ENCODE measurements at places on chromosomes 5 and 9.

DNA sequence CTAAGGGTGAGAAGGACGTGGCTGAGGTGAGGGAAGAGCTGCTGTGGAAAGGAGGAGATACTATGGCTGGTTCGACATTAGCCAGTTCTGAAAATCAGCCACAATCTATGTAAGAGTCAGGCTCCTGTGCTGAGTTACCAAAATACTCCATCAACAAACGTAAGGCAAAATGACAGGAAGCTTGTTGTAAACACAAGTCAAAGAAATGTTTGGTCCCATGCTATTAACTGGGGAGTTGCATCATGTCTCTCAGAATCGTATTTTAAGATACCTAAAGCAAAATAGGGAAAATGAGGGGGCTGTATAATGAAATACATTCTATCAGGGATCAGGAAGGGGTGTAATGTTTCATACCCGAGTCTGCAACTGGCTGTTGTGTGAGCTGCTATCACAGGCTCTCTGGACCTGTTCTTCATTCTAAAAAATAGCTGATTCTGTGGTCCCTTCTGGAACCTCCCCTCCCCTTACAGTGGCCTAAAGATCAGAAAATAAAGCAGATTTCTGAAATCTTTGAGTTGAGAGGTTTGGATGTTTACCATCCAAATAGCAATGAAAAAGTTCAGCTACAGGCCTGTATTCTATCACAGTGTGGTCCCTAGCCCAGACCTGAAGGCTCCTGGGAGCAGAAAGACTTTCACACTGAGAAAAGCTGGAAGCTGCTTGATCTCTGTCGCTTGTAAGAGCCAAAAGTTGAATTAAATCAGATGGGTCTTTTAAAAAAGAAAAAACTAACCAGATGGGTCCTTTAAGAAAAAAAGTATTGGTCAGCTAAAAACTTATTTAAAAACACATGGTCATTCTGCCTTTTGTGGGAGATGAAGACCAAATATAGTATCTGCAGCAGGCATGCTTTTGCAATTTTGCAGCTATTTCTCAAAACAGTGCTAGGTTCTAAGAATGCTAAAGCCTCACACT lies 97.8 kb upstream of the SMC5 start:
- no peak for DNase-seq

GRCh38 chr5:143559586-143560109 lies 156.2 kb upstream of the NR3C1 start:
- no peak for DNase-seq

DNA sequence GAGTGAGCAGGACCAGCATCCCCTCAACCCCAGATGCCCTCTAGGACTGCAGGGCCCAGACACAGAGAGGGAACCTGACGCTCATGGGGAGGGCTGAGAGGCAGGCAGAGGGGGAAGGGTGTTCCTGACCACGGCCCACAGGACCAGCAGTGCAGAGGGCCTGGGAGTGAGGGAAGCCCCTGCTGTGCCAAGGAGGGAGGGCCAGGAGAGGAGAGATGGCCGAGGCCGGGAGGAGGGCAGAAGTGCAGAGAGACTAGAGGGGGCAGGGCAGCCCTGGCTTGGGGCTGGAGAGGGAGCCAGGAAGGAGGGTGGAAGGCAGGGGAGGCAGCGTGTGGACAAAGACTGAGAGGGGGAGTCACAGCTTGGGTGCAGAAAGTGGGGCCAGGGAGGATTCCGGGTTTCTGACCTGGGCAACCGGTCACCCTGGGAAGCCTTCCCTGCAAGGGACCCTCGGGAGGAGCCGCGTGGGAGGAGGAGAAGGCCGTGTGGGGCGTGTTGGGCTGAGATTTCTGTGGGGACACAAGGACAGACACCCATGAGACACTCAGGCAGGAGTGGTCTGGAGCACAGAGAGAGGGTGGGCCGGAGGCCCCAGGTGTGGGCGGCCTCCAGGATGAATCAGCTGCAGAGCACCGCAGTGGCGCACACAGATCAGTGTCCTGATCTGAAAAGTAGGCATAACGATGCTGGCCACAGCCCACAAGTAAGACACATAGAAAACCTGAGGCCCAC lies 117.5 kb downstream of the ADAMTS2 start:
- no peak for DNase-seq

DNA sequence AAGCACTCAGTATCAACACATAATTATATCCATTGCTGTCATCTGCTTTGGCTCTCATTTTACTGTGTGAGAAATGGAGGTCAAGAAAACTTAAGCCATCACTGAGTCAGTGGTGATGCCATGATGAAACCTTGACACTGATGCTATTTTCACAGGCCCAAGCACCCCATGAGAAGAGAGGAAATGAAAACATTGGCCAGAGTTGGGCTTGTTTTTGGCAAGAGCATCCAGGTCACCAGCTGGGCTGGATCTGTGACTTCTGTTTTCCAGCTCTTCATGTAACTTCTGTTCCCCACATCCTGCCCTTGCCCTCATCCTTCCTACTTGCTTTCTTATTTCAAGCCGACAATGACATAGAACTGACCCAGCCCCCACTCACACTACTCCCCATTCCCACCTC lies 10.0 kb downstream of the LCP2 start:
- DNase-seq, result no peak

DNA sequence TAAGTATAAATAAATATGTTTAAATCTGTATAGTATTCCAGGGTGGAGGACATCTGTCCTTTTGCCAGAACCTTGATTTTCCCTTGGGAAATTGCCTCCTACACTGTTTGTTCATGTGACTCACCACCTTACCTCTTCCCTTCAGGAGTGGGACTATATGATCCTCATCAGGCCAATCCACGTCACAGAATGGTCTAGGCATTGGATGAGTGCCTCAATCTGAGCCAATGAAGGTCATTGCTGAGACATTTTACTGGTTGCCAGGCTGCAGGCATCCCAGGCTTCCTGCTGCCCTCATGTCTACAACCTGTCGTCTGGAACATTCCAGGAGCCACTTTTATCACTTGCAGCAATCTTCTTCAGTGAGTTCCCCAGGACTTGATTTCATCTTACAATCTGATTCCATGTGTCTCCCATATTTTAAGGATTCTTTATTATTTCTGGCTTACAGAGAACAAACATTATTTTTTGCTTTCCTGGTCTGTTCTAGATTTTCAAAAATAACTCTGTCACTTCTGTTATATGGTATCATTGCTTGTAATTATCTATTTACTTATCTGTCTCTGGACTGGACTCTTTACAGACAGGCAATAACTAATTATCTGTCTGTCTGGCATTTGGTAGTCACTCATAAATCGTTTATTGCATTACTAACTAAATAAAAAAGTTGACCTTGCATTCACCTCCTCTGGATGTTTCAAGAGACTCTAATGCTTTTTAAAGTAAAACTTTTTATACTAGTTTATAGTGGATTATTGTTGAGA lies 107.3 kb upstream of the APC start:
- no peak for DNase-seq

DNA sequence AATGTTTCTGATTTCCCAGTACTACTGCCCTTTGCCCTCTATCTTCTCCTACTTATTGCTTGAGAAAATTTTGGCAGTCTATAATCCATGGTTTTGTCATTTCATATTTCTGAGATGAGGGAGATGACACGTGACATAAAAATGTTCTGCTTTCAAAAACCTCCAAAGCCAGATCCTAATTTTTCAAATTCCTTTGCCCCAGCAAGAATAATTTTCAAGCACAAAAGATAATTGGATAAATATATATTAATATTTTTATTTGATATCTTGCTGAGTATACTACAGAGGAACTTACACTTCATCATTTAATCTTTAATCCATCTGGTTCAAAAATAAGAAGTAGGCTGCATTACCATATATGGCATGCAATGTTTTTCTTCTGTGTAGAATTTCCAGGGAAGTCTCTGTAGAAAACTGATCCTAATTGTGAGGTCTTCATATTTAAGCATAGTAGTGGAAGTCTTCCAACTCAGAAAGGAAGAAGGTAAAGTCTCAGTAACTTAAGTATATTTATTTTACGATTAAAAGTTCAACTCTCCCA lies 1738.8 kb downstream of the EFNA5 start:
- no peak for DNase-seq

- no peak for DNase-seq
Observed at GRCh38 chr9:133058550-133059320, 3.0 kb upstream of the CEL start.

- DNase-seq, result no peak
Observed at GRCh38 chr5:56852228-56853000, 37.1 kb downstream of the MAP3K1 start.

GRCh38 chr5:116495786-116496357 lies 78.8 kb downstream of the SEMA6A start:
- no peak for DNase-seq

- DNase-seq, result no peak
Observed at GRCh38 chr5:152900332-152900731, 495.3 kb upstream of the NMUR2 start.

GRCh38 chr5:125219710-125220109 lies 473.3 kb upstream of the ZNF608 start:
- DNase-seq, result no peak

- no peak for DNase-seq
Observed at GRCh38 chr5:32230356-32231099, 56.4 kb upstream of the GOLPH3 start.

- no peak for DNase-seq
Observed at GRCh38 chr9:131762356-131762932, 22.6 kb upstream of the RAPGEF1 start.

DNA sequence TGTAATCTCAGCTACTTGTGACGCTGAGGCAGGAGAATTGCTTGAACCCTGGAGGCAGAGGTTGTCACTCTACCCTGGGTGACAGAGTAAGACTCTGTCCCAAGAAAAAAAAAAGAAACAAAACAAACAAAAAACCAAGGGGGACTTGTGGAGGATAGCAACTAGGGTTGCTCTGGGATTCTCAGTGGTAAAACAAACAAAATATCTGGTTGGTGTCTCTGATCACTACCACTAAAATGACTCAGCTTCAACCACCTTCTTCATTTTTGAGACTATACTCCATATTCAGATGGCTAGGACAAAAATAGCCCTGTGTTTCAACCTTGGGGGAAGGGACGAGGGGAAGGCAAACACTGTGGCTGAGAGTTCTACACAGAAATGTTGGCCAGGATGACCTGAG lies 110.3 kb downstream of the ARRDC3 start:
- no peak for DNase-seq

- no peak for DNase-seq
Observed at GRCh38 chr5:41661254-41661653, 150.9 kb upstream of the PLCXD3 start.

- DNase-seq, result no peak
Observed at GRCh38 chr9:105886136-105886535, 191.8 kb downstream of the TMEM38B start.

DNA sequence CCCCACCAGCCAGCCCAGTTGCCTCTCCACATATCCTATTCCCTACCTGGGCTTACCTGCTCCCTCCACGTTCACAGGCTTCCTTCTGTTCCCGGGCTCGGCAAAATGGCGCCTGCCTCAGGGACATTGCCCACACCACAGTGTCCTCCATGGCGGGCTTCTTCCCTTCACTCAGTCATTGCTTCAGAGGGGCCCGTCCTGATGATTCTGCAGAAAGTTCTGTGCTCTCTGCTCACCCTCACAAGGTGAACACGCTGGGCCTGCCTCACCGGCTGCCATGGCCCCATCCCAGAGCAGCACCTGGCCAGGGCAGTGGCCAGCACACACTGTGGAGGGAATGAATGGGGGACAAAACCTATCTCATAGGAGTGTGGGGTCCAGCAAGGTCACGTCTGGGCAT lies 313.0 kb downstream of the GADD45G start:
- no peak for DNase-seq

DNA sequence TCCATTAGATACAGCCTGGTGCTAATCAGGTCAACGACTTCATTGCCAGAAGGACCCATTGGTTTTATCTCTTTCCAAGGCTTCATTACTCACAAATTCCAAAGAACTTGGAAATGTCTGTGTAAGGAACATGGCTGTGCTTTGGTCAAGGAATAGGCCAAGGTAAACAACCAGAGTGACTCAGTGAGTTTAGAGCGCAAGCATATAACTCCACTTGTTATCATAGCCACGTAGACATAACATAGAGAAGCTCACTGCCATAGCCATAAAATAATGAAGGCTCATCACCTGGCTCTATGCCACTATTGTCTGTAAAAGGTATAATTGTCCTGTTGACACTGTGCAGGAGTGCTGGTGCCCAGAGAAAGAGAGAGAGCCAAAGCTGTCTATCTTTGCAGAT lies 139.3 kb upstream of the PLCXD3 start:
- no peak for DNase-seq

DNA sequence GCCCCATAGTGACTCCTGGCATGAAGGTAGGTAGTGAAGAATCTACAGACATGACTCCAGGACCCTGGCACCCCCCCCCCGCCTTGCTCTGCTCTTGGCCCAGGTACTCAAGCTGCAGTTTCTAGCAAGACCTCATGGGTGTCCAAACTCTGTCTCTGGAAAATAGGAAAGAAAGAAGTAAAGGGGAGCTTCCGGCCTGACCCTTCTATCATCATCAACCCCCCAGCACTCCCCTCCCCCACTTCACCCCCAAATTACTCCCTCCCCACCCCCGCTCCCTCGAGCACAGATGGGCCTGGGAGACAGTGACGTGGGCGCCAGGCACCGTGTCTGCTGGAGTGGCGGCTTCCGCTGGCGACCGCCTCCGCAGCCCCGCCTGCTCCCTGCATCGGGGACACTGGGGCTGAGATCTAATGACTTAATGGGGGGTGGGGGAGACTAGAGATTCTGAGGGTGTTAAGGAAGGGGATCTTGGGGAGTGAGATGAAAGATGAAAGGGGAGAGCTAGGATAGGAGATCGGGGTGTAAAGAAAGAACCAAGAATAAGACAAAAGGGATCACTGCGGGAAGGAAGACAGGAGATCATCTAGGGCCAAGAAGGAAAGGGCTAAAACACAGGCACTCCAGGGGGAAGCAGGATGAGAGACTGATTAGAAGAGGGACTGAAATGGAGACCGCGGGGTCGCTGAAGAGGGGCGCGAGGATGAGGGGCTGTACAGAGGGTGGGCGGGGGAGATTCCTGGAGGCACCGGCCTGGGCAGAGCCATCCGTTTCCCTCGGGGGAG lies 1.1 kb upstream of the DNAJB5 start:
- DNase-seq, result no peak

DNA sequence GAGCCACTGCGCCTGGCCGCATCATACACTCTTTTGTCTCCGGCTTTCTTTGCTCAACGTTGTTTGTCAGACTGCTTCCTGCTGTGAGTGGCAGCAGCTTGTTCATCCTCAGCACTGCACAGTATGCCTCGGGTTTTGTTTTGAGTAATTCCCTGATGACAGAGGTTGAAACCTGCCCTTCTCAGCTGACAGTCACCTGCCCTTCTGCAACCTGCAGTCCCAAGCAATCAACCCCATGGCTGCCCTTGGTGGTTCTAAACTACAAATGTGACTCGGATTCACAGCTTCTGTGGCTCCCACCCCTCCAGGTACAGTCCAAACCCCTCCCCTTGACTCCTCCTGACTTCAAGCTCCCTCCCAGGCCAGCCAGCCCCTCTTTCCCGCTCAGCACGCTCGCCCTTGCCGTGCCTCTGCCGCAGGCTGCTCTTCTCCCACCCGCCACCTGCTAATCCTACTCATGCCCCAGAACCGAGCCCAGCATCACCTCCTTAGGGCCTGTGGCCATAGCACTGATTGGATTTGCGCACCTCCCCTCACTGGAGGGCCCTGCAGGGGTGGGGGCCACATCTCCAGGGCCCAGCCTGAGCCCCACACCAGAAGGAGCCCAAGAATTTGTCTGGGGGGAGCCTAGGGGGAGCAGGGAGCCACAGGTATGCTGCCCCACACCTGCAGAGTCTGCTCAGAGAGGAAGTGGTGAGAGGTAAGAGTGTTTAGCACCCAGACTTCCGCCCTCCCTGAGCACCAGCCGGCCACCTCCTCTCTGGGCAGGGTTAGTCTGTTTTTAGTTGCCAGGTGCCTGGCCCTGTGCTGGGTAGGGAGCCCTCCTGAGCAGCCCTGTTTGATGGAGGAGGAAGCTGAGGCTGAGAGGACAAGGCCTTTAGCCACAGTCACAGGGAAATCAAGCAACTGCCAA lies 10.1 kb downstream of the EEIG1 start:
- peak; percentile 76 for DNase-seq
